ENCODE measurements at places on chromosomes 6 and 20.

- DNase-seq = no peak
Measured at GRCh38 chr6:149259753-149260152, 57.8 kb upstream of the TAB2 start.

DNA sequence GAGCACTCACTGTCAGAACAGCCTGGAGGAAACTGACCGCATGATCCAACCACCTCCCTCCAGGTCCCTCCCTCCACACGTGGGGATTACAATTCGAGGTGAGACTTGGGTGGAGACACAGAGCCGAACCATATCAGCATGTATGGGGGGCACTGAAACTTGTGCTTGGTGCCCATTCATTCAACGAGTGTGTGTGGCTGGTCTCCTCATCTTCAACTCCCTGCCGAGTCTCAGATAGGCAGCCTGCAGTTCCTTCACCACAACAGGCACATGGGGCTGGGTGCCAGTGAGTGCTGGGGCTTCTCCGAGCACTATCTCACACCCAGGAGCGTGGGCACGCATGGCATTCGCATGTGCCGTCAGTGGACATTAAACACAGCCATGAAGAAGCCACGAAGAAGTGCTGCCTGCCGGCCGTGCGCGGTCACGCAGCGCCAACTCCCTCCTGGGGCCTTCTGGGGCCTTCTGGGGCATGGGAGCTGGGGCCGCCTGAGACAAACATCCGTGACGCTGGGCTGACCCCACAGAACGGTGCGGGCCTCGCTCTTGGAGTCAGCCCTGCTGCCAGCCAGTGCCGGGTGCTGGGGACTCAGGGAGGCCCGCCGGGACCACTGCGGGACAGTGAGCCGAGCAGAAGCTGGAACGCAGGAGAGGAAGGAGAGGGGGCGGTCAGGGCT is 714 bp upstream of the RTEL1 start:
- no peak for DNase-seq

GRCh38 chr6:3446184-3446583 is 10.7 kb downstream of the SLC22A23 start:
- DNase-seq = no peak

DNA sequence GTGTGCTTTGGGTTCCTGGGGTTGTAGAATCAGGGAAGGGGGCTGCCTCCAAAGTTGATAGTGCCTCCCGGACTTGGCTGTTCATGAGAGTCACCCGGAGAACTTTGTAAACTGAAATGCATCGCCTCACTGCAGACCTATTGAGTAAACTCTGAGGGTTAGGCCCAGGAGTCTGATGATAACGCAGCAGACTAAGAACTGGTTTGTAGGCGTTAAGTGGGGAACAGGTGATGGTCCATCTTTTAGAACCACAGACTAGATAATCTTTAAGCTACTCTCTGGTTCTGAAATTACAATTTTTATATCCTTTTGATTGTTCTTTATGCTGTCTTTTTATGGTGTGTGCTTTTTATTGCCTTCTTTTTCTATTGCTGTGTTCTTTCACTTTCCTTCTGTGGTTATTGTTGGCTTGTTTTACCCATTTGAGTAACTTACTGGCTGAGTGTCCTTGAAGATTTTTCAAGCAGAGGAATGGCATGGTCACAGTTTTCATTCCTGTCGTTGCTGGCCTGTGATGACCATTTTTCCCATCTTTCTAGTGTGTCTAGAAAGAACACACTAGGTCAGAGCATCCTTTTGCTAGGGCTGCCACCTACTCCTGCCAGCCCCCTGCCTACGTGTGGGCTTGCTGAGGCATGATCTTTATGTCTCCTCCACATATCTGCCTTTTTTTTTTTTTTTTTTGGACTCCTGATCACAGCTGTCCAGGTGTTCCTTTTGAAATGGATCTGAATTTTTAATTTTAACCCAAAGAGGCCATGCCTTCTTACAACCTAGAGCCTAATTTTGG is 30.9 kb downstream of the LRRC1 start:
- no peak for DNase-seq

DNA sequence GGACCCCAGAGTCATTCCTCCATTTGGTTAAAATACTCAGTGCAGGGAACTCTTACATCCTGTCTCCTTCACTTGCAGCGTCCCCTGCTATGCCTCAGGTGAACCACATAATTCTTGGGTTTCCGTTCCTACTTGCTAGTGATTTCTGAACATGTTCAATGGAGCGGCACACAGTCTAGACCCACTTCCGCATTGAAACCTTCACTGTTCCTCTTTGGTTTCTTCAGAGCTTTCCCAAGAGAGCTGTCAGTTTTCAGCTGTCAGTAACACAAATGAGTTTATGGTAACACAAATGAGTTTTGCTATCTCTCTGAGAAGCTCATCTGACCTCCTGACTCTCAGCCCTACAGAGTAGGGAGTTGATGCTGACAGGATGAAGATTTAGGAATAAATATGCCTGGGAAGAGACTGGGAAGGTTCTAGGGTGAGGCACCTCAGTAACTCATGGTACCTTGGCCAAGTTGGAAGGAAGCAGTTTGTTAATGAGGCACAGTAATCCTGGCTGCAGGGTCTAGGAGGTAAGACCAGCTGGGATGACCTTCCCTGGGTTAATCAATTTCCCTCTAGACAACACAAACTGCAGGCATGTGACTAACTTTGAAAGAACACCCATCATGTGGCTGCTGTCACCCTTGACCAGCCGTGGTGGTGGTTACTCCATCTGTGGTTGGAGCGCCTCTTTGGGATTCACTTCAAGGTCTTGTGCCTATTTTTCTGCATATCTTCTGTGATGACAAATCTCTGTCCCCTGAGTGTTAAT is 5.4 kb downstream of the SYS1 start:
- no peak for DNase-seq

DNA sequence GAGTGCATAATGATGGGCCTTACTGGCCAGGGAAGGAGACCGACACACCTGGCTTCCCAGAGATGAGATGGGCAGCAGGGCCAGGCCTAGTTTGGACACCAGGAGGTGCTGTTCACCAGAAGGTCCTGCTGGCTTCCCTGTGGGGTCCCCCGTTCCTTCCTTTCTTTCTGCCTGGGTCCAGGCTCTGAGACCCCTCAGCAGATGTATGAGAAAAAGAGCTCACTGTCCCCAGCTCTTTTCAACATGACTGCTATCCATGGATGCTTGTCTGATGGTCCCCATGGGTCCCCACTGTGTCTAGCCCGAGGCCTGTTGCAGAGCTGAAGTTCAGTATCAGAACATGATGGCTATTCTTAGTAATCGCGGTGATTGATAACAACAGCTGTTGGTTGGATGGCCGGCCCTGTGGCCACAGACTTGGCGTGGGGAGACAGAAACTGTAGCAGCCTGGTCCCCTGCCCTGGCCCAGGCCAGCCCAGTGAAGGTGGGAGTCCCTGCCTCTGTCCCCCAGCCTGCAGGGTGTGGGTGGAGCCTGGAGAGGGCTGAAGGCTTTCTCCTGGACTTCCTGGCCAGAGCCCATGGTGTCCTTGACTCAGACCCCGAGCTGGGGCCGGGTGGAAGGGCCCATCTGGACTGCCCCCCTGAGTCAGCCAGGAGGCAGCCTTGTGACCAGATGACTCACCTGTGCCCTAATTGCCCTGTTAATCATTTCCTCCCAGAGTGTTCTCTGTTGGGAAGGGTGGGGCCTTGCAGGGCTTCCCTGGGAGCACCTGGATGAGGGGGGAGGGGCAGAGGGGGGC is 9.9 kb upstream of the BAK1 start:
- no peak for DNase-seq

DNA sequence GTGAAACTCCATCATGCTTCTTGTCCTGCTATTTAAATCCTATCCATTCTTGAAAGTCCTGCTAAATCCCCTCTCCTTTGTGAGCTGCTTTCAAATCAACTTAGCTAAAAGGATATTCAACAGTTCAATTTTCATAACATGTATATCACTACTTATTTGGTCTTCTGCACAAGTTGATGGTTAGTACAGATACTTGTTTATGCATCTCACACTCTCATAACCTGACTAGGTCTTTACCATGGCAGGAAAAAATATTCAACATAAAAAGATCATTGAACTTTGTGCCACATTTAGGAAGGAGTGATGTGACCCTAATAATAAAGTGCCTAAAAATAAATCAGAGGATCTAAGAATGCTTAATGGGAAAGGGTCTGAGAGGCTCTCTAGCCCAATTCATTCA is 148.2 kb downstream of the RALGAPA2 start:
- DNase-seq = no peak

- no peak for DNase-seq
Measured at GRCh38 chr6:140909156-140909555, 1223.6 kb upstream of the GJE1 start.

DNA sequence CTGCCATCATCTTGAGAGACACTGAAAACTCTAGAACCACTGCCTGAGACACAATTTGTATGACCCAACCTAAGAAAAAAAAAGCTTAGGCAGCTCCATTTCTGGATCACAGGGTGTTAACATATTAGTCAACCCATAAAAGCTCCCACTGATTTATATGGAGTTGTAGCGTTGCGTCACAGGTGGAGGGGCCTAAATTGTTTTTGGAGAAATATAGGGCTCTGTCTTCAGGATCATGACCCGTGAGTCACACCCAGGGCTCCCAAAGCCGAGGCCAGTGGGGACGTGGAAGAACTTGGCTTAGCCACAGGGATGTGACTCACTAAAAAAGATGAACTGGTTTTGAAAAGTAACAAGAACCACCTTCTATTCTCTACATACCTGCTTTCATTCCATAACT is 116.5 kb upstream of the BMP2 start:
- no peak for DNase-seq

- DNase-seq = no peak
Measured at GRCh38 chr6:163525926-163526325, 111.4 kb downstream of the QKI start.

- no peak for DNase-seq
Measured at GRCh38 chr20:25054096-25054820, 3.7 kb downstream of the ACSS1 start.

DNA sequence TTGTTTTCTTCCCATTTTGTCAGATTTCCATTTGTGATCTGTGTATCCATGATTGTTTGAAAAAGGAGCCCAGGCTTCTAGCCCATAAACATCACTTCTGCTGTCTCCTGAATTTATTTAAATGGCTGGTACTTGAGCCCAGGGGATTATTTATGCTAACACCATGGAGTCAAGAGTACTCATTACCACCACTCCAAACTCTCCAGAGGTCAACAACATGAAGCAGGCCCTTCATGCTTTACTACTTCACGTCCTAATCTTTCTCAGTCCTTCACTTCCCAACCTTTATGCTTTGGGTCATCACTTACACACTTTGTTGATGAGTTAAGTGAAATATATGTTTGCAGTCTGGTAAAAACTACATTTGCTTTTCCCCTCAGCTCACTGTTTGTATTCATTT is 247.8 kb downstream of the BMP2 start:
- DNase-seq = no peak

DNA sequence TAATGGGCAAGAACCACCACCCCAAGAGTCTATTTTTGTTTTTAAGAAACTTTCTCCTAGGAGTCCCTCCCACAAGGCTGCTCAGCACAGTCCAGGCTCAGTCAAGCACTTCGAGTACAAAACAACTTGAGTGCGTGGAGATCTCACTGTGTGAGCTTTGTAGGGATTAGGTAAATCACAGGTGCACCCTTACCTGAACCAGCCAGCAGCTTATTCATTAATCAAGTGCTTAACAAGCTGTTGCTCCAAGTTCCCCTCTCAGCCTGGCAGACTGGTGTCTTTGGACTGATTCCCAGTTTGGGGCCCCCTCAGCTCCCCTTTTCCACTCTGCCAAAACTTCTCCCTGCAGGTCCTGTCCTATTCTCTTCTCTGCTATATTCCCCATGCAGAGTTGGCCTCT is 133.1 kb downstream of the LY86 start:
- no peak for DNase-seq

- DNase-seq = no peak
Measured at GRCh38 chr6:131597446-131597845, 24.4 kb downstream of the ARG1 start.

GRCh38 chr6:116512111-116512559 is 696 bp downstream of the CALHM5 start:
- no peak for DNase-seq

- DNase-seq = no peak
Measured at GRCh38 chr6:158026901-158027589, 45.4 kb downstream of the SYNJ2 start.

DNA sequence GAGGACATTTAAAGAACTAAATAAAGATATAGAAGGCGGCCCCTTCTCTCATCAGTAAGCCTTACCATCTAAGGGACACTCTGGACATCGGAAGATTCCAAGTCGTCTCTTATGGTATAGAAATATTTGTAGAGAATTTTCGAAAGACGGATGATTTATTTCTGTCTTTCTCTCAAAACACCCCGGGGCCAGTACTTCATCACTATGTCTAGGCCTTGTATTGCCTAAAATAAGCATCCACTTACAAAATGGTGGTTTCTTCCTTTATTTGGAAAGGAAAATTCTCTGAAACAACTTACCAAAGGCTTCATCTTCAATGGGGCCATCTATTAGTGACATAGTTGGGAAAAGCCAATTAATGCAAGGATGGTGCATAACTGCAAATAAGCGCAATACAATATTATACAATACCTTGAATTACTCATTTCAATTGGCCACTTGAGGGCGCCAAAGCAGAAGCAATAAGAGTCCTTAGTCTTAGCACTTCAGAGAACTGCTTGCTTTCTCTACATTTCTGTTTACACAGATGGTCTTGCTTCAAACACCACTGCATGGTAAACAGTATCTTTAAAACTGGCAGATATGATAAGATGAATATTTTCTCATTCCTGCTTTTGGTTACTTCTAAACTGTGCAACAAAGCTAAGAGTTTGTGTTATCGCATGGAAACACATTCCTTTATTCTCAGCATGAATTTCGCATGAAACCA is 113.2 kb downstream of the VIP start:
- DNase-seq = peak; percentile 25

- no peak for DNase-seq
Measured at GRCh38 chr6:143295932-143296331, 154.6 kb downstream of the ADAT2 start.

- no peak for DNase-seq
Measured at GRCh38 chr20:62583424-62583920, 58.8 kb upstream of the SLCO4A1 start.

- no peak for DNase-seq
Measured at GRCh38 chr6:3471286-3471685, 14.4 kb upstream of the SLC22A23 start.

- peak; percentile 73 for DNase-seq
Measured at GRCh38 chr6:90458353-90459224, 128.3 kb downstream of the MAP3K7 start.
